ENCODE measurements at places on chromosomes 2 and 18.

GRCh38 chr18:76318607-76319006, 176.4 kb downstream of the ZNF516 start:
- DNase-seq: no peak

DNA sequence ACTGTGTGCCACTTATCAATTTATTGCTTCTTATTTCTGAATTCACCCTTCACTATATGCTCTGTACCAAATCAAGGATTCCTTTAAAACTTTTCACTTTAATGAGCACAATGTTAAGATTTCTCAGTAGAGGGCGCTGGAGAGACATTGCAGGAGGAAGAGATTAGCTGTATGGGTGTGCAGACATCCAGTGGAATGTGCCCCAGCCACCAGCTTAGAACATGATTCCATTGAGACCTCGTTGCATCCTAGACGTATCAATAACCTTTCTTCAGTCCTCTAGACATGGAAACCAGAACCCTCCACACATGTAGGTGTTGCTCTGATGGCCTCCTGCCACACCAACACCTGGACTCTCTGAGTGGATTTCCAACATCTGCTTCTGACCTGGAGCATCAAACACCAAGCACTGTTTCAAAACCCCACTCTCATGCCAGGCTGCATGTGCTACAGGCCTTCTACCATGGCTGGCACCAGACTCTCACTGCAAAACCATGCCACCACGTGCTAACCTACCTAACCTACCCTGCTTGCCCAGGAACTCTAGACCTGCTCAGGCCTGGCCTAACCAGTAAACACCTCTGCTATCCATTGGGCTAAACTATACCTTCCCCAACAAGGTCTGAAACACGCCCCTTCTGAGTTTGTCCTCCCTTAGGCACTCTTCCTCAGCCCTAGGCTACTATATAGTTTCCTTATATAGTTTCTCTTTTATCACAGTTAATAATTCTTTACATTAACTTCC, 633.2 kb upstream of the PKDCC start:
- DNase-seq: no peak

DNA sequence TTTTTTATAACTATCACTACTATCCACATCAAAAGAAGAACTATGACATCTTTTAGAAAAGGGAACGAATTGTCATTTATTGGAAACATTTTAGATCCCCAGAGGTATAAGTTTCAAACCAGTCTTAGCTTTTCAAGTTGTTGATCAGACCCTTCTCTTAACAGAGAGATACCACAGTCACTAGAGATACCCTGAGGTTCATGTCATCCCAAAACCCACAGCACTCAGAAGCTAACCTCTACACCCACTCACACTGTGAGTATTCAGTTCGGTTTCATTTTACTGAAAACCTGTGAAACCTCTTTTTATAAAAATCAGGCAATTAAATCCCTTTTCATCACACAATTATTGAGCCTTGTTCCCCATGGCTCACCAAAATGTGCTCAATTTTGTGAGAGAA, 156.2 kb downstream of the DTNA start:
- DNase-seq: no peak

GRCh38 chr18:13913205-13913604, 2.1 kb downstream of the MC2R start:
- no peak for DNase-seq

GRCh38 chr18:7317804-7318231, 86.9 kb downstream of the LRRC30 start:
- DNase-seq: no peak

DNA sequence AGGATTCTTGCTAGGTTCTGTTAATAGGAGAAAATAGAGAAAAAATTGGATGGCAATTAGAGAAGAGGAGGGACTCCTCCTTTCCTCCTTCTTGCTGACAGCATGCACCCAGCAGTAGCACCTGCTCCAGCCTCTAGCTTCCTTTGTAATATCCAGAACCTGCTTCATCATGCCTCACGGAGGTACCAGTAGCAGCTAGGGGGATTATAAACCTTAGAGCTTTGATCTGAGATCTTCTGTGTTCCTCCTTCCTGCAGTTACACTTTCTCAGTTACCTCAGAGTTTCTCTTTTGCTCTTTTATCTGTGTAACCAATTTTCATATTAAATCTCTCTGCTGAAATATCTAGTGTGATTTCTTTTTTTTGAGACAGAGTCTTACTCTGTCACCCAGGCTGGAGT, 16.6 kb downstream of the DPP4 start:
- no peak for DNase-seq
